ENCODE measurements at places on chromosomes 11 and 22. TPM values are rescaled to one million over a fixed set of nuclear protein-coding genes. Genes with fewer than 3 reads are reported as not detected.

DNA sequence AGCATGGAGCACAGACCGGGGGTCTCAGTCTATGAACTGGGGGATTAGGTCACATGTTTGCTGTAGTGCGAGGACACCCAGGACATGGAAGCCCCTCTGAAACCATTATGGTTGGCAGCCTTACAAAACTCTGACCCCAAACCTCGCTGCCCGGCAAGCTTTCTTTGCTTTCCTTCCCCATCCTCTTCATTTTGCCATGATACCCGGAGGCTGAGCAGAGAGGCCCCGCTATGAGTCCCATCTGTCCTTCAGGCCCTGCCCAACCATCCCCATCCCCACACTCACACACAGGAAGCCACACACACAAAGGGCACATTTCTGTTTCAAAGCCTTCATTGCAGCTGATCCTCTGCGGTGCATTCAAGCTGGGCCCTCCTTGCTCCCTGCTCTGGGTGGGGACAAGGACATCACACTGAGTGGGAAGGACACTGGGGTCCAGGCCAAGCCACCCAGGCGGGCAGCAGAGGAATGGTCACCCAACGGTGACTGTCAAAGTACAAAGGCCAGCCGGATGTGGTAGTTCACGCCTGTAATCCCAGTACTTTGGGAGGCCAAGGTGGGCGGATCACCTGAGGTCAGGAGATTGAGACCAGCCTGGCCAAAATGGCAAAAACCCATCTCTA is 176.5 kb downstream of the CTTN start:
- DNase-seq, result no peak

DNA sequence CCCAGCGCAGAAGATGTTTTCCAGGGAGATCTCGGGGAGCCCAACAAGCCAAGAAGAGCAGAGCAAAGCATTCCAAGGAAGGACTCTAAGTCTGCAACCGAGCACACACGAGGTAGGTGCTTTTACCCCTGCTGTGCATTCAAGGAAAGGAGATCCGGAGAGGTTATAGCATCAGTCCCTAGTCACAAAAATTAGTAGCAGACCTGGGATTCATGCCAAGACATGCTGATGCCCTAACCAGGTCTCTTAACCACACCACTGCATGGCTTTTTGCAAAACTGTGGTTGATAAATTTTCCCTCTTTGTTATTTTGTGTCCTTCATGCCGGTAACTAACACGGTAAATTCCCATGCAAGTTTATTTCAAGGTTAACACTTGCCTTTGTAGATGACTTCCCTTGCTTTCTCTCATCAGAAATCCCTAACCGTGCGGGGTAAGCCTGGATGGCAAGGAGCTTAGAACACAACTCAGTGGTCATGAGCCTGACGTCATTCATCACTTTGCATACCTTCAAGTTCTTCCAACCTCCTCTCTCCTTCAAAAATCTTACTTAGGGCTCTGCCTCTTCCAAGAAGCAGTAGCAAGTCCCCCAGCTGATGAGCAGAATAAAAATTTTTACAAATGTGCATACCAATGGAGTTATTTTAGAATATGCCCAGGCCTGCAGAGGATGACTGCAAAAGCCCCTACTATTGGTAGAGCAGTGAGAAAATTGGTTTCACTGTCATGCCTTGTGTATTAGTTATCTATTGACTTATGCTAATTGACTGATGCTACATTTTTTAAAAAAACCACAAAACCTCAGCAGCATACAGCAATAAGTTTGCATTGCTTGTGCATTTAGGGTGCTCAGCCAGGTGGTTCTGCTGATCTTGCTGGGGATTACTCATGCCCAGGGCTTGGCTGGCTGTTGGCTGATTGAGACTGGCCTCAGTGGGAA is 465.1 kb downstream of the MN1 start:
- DNase-seq, result no peak

DNA sequence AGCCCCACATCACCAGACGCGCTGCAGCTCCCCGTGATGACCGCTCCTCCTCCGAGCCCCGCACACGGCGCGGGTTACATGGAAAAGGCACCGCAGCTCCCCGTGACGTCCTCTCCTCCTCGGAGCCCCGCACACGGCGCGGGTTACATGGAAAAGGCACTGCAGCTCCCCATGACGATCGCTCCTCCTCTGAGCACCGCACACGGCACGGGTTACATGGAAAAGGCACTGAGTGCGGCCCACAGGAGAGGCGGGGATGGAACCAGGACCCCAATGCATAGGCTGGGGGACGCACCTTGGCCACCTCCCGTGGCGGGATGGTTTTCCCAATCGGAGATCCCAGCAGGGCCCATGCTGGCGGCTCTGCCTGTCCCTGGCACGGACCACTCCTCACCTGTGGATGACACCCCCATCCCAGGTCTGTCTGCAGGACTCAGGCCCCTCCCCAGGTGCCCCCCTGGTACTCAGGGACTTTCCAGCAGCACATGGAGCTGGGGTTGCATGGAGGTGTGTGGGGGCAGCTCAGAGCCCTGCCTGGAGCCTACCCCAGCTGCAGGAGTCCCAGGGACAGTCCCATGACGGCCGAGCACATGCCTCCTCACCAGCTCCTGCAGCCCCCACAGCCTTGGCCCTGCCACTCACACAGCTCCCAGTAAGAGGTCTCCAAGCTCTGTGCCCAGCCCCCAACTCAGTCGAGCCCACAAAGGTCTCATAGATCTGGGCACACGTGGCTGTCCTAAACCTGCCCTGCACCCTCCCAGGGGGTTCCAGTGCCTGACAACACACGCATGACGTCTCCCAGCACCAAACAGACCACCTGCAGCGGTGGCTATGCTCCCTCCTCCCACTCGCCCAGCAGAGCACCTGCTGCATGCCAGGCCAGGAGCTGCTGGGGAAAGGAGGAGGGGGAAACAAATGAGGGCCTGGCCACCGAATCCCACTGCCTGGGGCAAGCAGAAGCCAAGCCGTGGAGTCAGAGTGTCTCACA is 166.6 kb downstream of the BRD1 start:
- no peak for DNase-seq

GRCh38 chr22:50247748-50248147 is 2.9 kb upstream of the TUBGCP6 start:
- DNase-seq, result peak; percentile 91

GRCh38 chr11:31799435-31800397 is 11.4 kb downstream of the PAX6 start:
- no peak for DNase-seq

GRCh38 chr11:73866586-73866996 is 10.1 kb downstream of the COA4 start:
- DNase-seq, result peak; percentile 18

DNA sequence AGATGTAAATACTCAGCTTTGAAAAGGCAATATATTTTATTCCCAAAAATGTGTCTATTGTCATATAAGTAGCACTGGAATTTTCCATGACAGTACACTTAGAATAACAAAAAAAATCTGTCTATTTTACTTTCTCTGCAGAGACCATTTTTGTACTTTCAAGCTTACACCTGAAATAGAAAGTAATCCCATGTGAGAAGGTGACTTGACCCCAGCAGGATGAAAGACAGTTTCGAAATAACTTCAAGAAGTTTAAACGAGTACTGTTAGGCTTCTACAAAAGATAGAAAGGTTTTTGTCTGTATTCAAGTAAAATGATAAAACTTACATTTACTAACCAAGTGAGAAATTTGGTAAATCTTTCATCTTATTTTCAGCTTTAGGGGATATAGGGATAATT is 259.9 kb upstream of the CTSC start:
- no peak for DNase-seq

DNA sequence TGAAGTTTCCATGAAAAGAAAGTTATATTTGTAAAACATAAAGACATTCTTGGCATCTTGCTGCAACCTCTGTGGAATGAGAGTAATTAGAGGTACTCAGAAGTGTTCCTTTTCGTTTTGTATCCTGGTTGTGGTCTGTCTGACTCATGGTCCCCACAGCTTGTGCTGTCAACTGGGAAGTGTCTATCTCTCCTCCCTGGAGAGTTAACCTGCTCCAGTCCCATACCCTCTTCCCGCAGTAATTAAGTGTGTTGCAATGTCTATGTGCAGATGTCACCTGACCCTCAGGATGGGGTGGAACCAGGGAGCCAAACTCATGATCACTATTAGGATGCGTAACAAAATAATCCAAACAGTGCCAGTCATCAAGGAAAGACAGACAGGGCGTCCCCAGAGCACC is 23.0 kb upstream of the ZDHHC13 start:
- DNase-seq, result no peak

DNA sequence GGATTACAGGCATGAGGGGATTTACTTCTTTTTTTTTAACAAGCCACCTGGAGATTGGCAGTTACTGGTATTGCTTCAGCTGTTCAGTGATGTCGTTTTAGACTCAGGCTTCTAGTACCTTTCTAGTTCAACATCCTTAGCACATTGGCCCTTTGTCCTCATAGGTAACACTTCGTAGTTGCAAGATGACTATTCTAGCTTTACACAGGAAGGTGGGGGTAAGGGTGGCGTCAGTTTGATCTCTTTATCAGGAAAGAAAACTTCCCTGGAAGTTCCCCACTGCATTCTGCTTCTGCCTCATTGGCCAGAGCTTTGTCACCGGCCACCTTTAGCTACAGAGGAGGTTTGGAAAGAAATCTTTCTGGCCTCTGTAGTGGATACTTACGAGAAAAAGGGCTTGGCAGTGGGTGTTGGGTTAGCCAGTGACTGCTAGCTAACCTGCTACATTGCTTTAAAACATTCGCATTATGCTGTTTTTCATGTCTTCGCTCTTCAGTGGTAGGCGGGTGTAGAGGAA is 40.7 kb downstream of the SFI1 start:
- peak; percentile 53 for DNase-seq

DNA sequence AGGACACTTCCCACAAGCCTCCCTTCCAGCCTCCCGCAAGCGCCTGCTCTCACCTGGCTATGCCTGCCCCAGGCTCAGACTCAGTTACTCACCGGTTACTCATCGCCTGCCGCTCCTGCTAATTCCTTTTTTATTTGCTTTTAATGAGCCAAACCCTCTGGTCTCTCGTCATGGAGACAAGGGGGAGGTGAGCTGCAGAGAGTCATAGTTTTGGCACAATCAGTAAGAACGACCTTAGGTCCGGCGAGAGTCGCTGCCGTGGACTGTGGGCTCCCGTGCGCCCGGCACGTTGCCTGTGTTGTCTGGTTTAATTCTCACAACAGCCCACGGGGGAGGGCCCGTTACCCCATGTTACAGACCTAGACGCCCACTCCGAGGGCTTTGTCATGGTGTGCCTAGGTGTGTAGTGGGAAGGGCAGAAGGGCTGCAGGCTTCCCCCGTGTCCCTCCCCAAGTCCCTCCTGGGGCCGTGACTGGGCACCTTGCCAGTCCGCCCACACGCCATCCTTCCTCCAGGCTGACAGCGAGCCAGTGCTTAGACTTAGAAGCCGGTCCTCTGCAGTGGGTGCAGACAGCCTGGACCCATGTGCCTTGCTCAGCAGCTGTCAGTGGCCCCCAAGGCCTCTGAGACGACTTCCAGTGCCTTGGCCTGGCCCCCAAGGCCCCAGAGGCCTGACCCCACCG is 42.2 kb downstream of the WNT7B start:
- peak; percentile 65 for DNase-seq

DNA sequence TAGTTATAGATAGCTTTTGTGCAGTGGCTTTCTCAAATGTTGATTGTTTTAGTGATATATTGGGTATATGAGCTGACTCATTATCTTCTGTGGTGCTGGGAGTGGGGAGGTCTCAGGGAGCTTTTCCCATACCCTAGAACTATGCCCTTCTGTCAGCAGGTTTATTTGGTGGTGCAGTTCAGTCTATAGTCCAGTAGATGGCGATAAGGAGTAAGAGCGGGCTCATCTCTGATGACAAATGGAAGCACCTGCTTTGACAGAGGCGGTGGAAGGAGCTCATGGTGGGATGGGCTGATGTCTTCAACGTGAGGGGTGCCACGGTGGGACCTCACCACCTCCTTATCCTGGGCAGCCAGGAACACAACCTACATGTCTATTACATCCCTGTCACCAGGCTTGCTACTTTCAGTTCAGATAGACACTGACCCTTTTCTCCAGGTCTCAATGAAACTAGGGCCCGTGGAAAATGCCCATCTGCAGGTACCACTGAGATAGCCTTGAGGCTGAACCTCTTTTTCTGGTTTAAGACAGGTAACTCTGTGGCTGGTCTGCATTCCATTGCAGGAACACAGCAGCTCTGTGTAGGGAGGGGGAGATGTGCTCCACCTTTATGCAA is 13.0 kb upstream of the OR6A2 start:
- peak; percentile 46 for DNase-seq

DNA sequence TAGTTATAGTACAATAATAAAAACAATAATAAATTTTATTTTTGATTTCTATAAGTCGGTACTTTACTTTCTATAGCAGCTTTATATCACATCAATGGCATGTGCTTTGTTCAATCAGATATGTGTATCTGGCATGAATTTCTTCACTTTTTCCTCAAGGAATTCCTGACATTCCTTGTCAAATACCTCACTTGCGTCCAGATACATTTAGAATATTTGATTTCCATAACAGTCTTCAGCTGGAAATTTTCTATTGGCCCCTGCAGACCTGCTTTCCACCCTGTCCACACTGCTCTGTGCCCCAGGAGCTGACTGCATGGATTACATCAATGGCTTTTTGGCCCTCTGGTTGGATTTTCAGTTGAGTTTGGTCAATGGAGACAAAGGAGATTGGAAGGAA is 93.2 kb downstream of the FAR1 start:
- no peak for DNase-seq

DNA sequence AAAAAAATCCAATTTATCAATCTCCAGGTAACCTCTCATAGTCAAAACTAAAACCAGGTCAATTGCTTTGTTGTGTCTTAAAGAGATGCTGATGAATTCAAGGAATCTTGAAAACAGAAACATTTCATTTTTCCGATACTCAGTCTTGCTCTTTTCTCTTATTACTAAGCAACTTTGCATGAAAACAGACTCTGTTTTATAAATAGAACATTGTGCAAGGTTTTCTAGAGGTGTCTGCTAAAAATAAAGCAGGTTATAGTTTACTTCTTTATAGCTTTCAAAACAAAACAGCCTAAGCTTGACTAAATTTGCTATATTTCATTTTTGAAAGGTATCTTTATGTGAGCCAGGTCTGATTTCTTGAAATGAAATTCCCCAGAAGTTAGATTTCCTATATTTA is 109.3 kb downstream of the ARL14EP start:
- DNase-seq, result no peak

GRCh38 chr11:67136156-67136555 is 17.1 kb downstream of the KDM2A start:
- no peak for DNase-seq

DNA sequence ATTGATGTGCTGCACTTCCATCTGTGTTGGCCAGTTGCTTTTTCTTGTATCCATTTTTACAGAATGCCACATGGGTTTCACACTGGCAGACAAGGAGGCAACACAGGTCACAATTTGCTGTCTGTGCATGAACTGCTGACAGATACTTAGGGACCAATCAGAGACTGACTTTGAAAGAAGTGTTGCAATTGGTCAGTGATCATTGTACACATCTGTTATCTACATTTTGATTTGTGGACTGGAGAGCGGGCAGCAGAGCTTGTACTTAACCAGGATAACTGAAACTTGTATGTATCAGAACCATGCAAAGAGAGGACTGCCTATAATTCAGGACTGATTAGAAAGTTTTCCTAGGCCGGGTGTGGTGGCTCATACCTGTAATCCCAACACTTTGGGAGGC is 21.8 kb downstream of the PRR5 start:
- DNase-seq, result no peak

The JAM3 gene
- 62.0 TPM for total RNA-seq

The ABCG4 gene
- total RNA-seq, result not detected

The GRM5 gene
- not detected for total RNA-seq

The ARL2 gene
- 156 TPM for total RNA-seq

The TENM4 gene
- total RNA-seq, result not detected

The RASL10A gene
- total RNA-seq, result not detected

The EI24 gene
- 52.5 TPM for total RNA-seq

The STARD10 gene
- 125 TPM for total RNA-seq

The FGF19 gene
- not detected for total RNA-seq

The OR52H1 gene
- total RNA-seq, result 0.58 TPM

The RAPSN gene
- total RNA-seq, result not detected

Measured in stomach (tissue), 19 donors.